ENCODE measurements at places on chromosomes 13 and 19. TPM values are rescaled to one million over a fixed set of nuclear protein-coding genes. Genes with fewer than 3 reads are reported as not detected.
A peak's percentile ranks its signal among the peaks of the same experiment; 100 is the strongest.

GRCh38 chr13:113641426-113641825 lies 16.6 kb downstream of the ATP4B start:
- DNase-seq: no peak

GRCh38 chr19:1616875-1617274 lies 11.6 kb upstream of the UQCR11 start:
- DNase-seq: no peak

- DNase-seq: peak; percentile 32
These were observed 95.3 kb upstream of the TNFSF11 start for GRCh38 chr13:42478531-42479156.

GRCh38 chr19:1374250-1374577 lies 9.5 kb upstream of the NDUFS7 start:
- no peak for DNase-seq

SLC8A2 gene
- 0.40 TPM for polyA plus RNA-seq

EBI3 gene
- polyA plus RNA-seq: 7.6 TPM

- no peak for DNase-seq
These were observed 369.5 kb downstream of the KCNRG start for GRCh38 chr13:50384724-50385123.

Measured in hepatocyte (in vitro differentiated cells).